ENCODE measurements at places on chromosomes 7 and 10.

- no peak for DNase-seq
Measured at GRCh38 chr7:137441451-137441850, 97.9 kb upstream of the PTN start.

DNA sequence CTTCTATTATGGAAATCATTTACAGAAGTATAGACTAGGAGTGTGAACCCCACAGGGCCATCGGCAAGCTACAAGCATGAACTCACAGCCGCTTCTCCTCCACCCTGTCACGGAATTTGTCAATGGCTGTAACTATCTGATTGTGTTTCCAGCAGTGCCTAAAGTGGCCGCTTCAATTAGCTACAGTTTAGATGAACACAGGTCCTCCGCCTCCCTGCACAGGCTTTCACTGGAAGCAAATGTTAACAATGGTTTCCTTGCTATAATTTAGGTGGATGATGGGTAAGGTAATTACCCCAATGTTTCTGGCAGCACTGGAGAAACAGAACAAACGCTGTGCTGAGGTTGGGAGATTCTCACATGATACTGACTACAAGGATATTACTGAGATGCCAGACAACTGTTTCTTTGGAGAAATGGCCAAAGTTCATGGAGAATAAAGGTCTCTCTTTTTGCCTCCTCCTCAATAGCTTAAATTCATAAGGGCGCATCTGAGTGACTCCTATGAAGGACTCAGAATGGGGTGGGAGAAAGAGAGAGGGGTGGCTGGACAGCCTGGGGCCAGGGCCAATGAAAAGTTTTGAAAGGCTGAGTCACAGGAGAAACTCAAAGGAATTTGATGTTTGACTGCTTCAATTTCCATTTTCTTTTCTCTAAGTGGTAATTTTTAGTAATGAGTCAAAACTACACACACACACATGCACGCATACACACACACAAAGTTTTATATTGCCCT lies 78.9 kb downstream of the SVIL start:
- DNase-seq, result no peak

- no peak for DNase-seq
Measured at GRCh38 chr10:14836208-14836607, 1.6 kb downstream of the CDNF start.

DNA sequence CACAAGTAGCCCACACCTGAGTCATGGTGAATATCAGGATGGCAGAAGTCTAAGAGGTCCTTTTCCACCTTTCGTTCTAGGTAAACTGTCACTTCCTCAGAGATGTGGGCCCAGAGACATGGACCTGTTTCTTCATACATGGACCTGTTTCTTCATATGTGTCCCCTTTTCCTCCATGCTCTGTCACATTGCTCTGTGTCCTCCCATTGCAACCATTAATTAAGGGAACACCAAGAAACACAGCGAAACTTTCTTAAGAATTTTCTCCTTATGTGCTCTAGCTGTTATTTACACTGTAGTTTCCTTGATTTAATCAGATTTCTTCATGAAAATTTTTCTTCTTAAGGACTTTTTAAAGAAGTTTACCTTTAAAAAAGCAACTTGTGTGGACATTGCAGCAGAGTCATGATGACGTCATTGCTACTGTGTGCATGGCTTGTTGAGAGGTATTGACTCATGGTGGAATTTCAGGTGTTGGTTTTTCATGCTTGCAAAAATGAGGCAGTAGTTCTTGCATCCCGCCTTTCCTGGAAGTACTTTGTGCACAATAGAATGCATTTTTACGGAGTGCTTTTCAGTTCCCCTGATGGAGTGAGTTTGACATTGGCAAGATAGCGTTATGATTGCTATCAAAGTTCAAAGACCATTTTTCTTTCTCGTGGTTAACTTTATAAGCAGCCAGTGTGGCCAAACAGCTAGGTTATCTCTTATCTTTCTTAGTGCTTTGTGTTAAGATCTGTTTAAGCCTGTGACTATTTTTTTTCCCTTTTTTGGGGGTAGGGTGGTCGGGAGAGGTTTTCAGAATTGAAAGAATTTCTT lies 37.7 kb downstream of the CFAP58 start:
- DNase-seq, result no peak

- DNase-seq, result no peak
Measured at GRCh38 chr10:56178210-56178609, 182.8 kb downstream of the ZWINT start.

- no peak for DNase-seq
Measured at GRCh38 chr7:106054971-106055532, 57.1 kb downstream of the SYPL1 start.

DNA sequence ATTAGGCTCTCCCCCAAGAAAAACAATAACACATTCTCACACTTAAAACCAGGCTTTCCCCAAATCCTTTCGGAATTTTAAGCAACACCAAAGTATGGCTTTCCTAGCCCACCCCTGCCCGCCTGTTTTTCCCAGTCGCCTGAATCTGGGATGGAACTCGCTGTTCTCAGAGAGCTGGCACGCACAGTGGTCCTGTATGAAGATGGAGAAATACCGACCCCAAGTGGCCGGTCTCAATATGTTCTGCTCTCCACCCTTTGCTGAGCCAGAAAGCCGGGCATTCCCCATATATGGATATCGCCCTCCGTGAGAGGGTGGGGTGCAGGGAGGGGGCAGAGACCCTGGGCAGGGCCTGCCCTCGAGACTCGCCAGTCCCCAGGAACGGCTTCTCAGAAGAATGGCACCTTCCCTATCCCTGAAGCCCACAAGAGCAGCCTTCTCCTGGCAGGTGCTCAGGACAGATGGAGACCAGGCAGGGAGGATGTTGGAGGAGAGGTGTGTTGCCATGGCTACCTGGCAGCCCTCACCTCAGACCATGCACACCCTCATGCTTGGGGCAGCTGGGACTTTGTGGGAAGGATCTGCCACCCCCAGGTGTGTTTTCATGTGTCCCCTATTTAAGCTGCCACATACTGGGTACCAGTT lies 3.4 kb downstream of the TACR2 start:
- no peak for DNase-seq
